ENCODE measurements at places on chromosomes 13 and 19. TPM values are rescaled to one million over a fixed set of nuclear protein-coding genes. Genes with fewer than 3 reads are reported as not detected.

The PGLYRP1 gene
- total RNA-seq = not detected

The DCUN1D2 gene
- total RNA-seq = 38.0 TPM

The CLEC4M gene
- not detected for total RNA-seq

DNA sequence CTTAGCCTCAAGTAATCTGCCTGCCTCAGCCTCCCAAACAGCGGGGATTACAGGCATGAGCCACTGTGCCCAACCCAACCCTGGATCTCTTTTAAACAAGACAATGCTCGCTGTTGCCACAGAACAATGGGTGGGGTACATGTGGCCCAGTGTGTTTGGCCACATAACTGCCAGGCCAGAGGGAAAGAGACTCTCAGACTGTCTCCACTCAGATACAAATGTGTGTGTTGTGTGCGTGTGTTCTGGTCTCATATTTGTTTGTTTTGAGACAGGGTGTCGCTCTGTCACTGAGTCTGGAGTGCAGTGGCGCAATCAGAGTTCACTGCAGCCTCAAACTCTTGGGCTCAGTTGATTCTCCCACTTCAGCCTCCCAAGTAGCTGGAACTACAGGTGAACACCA lies 25.8 kb downstream of the LDLR start:
- DNase-seq = no peak
- peaks cover 79% of the 10 kb centered on the region for H3K36me3 ChIP-seq
- H3K4me3 ChIP-seq = no peak overlapping the region
- no peaks in the 10 kb centered on the region for H3K4me1 ChIP-seq
- no peaks in the 10 kb centered on the region for H3K27me3 ChIP-seq

DNA sequence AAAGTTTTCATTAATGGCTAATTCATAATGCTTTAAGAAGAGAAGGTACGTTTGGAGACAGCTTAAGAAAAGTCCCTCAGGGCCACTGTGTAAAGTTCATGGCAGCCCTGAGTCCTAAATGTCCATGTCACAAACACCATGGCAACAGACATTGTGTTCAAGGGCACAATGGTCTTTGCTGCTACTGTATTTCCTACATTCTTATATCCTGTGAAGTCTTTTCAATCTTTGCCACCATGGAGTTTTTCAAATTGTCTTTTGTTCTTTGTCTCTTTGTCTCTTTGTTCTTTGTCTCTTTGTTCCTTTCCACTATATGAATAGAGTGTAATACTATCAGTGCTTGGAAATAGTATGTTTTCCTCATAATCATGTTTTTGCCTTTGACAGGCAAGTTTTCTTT lies 178.8 kb downstream of the VWA8 start:
- DNase-seq = peak; percentile 24
- no peak overlapping the region for H3K27ac ChIP-seq
- H3K27me3 ChIP-seq = no peaks in the 10 kb centered on the region
- no peak overlapping the region for H3K4me3 ChIP-seq
- H3K36me3 ChIP-seq = no peaks in the 10 kb centered on the region

GRCh38 chr13:88068316-88068715 lies 397.1 kb downstream of the SLITRK5 start:
- H3K4me1 ChIP-seq = no peaks in the 10 kb centered on the region
- H3K27ac ChIP-seq = no peak overlapping the region
- no peak for DNase-seq
- H3K36me3 ChIP-seq = no peaks in the 10 kb centered on the region
- H3K27me3 ChIP-seq = no peaks in the 10 kb centered on the region

- H3K4me3 ChIP-seq = no peak overlapping the region
- H3K4me1 ChIP-seq = no peaks in the 10 kb centered on the region
- H3K36me3 ChIP-seq = no peaks in the 10 kb centered on the region
Observed at GRCh38 chr13:64314331-64314730, 2898.7 kb upstream of the PCDH20 start.

GRCh38 chr19:18117364-18117691 lies 19.8 kb downstream of the MAST3 start:
- H3K4me3 ChIP-seq = peak overlapping the region; percentile 81
- no peak for DNase-seq
- H3K27ac ChIP-seq = 0 out of 2 replicates have a peak overlapping the region, but pooled peaks have one; percentile 55
- no peaks in the 10 kb centered on the region for H3K36me3 ChIP-seq
- H3K27me3 ChIP-seq = no peaks in the 10 kb centered on the region
- H3K4me1 ChIP-seq = peaks cover 14% of the 10 kb centered on the region

GRCh38 chr13:45683701-45684100 lies 18.4 kb upstream of the CBY2 start:
- no peaks in the 10 kb centered on the region for H3K27me3 ChIP-seq
- DNase-seq = peak; percentile 41
- H3K4me1 ChIP-seq = peaks cover 27% of the 10 kb centered on the region
- no peak overlapping the region for H3K27ac ChIP-seq
- no peaks in the 10 kb centered on the region for H3K36me3 ChIP-seq
- no peak overlapping the region for H3K4me3 ChIP-seq

The RGL3 gene
- total RNA-seq = 49.4 TPM

- H3K4me1 ChIP-seq = no peaks in the 10 kb centered on the region
- H3K4me3 ChIP-seq = no peak overlapping the region
- no peak for DNase-seq
- no peaks in the 10 kb centered on the region for H3K36me3 ChIP-seq
- H3K27me3 ChIP-seq = no peaks in the 10 kb centered on the region
- H3K27ac ChIP-seq = no peak overlapping the region
Observed at GRCh38 chr13:69423844-69424243, 683.8 kb upstream of the ATXN8OS start.

DNA sequence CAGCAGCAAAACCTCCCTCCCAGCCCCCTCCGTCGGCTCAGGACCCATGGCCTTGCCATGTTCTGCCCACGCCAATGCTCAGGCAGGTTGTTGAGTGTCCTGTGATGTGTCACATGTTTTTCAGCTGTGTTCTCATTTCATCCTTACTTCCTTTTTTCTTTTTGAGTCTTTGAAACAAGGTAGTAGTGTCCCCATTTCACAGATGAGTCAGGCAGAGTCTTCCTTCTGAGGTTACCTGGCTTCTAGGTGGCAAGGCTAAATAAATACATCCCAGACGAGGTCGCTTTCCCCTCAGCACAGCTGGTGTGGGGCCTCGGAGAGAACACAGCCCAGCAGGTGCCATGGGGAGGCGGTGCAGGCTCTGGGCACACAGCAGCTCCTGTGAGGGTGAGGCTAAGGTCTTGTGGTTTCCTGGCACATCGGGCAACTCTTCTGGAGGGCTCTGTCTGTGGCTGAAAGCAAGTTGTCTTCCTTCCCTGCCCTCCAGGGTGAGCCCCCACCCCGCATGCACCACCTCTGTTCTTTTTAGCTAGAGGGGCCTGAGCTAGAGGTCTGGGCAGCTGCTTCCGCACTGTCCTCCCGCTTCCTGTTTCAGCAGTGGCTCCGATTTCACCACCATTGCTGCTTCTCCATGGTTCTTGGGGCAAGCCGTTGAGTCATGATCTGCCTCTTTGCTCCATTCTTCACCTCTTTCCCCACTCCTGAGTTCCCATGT lies 15.1 kb downstream of the PRAM1 start:
- H3K4me3 ChIP-seq = no peak overlapping the region
- no peaks in the 10 kb centered on the region for H3K27me3 ChIP-seq
- DNase-seq = no peak
- no peaks in the 10 kb centered on the region for H3K4me1 ChIP-seq

DNA sequence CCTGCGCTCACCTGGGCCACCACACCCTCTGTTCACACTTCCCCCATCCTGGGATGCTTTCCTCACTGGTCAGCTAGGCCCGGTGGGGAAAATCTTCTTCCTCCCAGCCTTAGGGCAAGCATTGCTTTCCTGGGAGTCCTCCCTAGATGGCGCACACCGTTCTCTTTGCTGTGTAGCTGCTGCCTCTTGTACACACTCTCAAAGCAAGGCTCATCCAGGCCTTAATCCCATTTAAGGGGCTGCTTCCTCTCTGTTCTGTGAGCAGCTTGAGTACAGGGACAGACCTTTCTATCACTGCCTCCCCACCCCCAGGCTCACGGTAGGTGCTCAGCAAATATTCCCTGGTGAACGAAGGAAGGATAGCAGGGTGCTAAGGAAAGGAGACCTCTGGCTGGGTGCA lies 11.1 kb downstream of the SLC7A10 start:
- H3K4me3 ChIP-seq = no peak overlapping the region
- H3K4me1 ChIP-seq = no peaks in the 10 kb centered on the region
- no peak overlapping the region for H3K27ac ChIP-seq

GRCh38 chr19:29923653-29924052 lies 18.4 kb upstream of the URI1 start:
- no peaks in the 10 kb centered on the region for H3K27me3 ChIP-seq
- DNase-seq = no peak
- H3K36me3 ChIP-seq = no peaks in the 10 kb centered on the region
- H3K27ac ChIP-seq = no peak overlapping the region

DNA sequence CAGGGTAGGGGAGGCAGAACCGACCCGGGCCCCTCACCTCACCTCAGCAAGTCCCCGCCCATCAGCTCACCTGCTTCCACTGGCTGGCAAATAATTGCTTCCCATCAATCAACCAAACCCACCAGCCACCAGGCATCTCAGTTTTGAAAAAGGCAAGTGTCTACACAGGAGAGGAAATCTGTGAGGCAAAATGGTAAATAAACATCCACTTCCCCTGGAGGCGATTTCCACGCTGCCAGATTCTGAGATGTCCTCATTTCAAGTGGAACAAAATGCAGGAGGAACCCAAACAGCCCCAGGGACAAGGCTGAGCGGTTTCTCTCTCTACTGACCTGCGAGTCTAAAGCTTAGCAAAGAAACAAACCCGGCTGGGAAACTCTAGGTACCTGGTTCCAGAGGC lies 117.5 kb downstream of the CRYL1 start:
- H3K4me3 ChIP-seq = no peak overlapping the region
- H3K27me3 ChIP-seq = no peaks in the 10 kb centered on the region
- H3K4me1 ChIP-seq = peaks cover 40% of the 10 kb centered on the region
- no peak overlapping the region for H3K27ac ChIP-seq
- no peak for DNase-seq
- no peaks in the 10 kb centered on the region for H3K36me3 ChIP-seq

DNA sequence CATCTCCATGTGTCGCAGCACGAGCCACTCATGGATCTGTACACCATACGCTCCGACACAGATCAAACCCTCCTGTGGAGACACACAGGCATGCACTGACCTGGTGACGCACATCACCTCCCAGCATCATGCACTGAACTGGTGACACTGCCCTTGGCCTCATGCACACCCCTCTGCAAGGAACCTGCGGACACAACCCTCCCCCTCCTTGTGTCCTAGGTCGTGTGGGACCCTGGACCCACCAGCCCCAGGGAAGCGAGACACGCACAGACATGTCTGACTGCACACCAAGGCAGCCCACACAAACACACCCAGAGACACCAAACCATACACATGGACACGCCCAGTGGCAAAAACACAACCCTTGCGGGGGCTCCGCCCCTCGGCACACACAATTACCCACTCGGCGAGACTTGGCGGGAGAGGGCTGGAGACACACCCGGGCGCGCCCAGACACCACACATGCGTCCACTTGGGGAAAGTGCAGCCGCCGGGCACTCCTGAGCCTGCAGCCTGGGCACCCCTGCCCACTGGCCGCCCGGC lies 2.0 kb upstream of the KCNN4 start:
- no peak for DNase-seq
- H3K27me3 ChIP-seq = 0 out of 2 replicates have a peak, but pooled peaks cover 3% of the 10 kb centered on the region
- H3K27ac ChIP-seq = no peak overlapping the region
- H3K36me3 ChIP-seq = no peaks in the 10 kb centered on the region

- H3K27me3 ChIP-seq = no peaks in the 10 kb centered on the region
- no peak for DNase-seq
- no peak overlapping the region for H3K4me3 ChIP-seq
- H3K4me1 ChIP-seq = no peaks in the 10 kb centered on the region
- no peaks in the 10 kb centered on the region for H3K36me3 ChIP-seq
Observed at GRCh38 chr13:51041126-51041525, 69.9 kb downstream of the C13orf42 start.

The OR10H1 gene
- total RNA-seq = not detected

DNA sequence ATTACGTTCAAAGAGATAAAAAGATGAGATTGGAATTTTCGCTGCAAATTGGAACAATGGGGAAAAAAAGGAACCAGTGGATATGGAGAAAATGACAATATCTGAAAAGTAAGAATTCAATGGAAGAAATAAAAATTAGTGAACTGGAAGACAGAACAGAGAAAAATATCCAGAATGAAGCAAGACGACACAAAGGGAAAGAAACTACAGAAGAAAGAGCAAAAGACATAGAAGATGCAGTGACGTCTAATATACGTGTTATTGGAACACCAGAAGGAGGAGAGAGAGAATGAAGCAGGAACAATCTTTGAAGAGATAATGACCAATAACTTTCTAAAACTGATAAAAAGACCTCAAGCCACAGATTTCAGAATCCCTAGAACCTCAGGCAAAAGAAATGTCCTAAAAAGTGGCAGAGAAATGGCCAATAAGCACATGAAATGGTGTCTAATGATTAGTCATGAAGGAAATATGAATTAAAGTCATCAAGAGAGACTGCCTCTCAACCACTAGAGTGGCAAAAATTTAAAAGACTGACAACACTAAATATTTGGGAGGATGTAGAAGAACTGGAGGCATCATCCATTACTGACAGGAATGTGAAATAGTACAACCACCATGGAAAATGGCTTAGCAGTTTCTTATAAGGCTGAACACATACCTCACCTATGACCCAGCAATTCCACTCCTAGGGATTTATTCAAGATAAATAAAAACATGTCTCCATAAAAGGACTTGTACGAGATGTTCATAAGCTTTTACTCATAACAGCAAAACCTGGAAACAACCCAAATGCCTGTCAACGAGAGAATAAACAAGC lies 56.5 kb downstream of the GADD45B start:
- no peak overlapping the region for H3K27ac ChIP-seq
- H3K27me3 ChIP-seq = no peaks in the 10 kb centered on the region
- DNase-seq = no peak
- no peak overlapping the region for H3K4me3 ChIP-seq
- H3K4me1 ChIP-seq = no peaks in the 10 kb centered on the region

GRCh38 chr13:64993514-64994164 lies 2236.5 kb downstream of the PCDH9 start:
- H3K27me3 ChIP-seq = no peaks in the 10 kb centered on the region
- H3K27ac ChIP-seq = no peak overlapping the region
- no peaks in the 10 kb centered on the region for H3K36me3 ChIP-seq
- no peaks in the 10 kb centered on the region for H3K4me1 ChIP-seq

The SHC2 gene
- 4.6 TPM for total RNA-seq

The KIR2DL1 gene
- not detected for total RNA-seq

DNA sequence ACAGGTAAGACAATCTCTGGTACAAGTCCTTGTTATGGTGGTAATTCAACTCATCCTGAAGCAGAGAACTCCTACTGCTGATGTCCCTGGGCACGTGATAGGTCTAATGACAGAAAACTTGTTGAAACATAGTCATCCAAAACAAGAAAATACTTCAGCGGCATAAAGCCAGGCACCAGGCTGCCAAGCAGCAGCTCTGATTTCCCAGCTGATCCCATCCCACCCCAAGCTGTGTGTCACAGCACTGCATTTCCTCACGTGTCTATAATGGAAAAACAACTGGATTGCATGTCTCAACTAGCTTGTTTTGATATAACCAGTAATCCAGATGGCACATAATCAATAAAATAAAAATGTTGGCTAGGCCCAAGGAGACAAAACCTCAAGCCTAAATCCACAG lies 64.8 kb downstream of the MIPEP start:
- 0 out of 2 replicates have a peak, but pooled peaks cover 4% of the 10 kb centered on the region for H3K36me3 ChIP-seq
- H3K4me3 ChIP-seq = no peak overlapping the region
- DNase-seq = no peak
- H3K27ac ChIP-seq = no peak overlapping the region

GRCh38 chr19:16066611-16067104 lies 9.6 kb upstream of the TPM4 start:
- H3K4me1 ChIP-seq = peaks cover 15% of the 10 kb centered on the region
- no peak overlapping the region for H3K4me3 ChIP-seq
- no peak overlapping the region for H3K27ac ChIP-seq
- no peaks in the 10 kb centered on the region for H3K27me3 ChIP-seq
- DNase-seq = no peak
- no peaks in the 10 kb centered on the region for H3K36me3 ChIP-seq
